Foreskin fibroblast (primary cell): ENCODE measurements at places on chromosomes 4 and X.
A peak's percentile ranks its signal among the peaks of the same experiment; 100 is the strongest.

- no peak for DNase-seq
Observed at GRCh38 chrX:104488811-104489210, 77.2 kb upstream of the IL1RAPL2 start.

DNA sequence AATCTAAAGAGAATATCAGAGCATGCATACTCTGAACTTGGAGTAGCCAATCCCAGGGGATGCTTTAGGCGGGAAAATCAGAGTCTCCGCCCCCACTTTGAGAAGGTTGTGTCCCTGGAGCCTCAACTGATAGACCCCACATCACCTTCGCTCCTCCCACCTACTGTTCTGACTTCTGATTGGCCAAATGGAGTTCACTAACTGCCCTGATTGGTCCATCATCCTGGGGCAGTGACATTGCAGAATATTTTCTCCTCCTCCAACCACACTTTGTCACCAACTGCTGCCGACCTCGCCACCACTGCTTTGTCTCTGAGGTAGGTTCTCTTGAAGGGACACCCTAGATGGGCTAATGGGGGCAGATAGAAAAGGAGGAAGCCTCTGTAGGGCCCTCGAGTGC is 22.7 kb upstream of the SPACA5B start:
- DNase-seq = no peak

- no peak for DNase-seq
Observed at GRCh38 chr4:46909078-46909477, at the start of gene COX7B2. Gene COX7B2 (minus strand): TSS chr4:46909245. CDS start chr4:46735192, 174,053 bp downstream.

DNA sequence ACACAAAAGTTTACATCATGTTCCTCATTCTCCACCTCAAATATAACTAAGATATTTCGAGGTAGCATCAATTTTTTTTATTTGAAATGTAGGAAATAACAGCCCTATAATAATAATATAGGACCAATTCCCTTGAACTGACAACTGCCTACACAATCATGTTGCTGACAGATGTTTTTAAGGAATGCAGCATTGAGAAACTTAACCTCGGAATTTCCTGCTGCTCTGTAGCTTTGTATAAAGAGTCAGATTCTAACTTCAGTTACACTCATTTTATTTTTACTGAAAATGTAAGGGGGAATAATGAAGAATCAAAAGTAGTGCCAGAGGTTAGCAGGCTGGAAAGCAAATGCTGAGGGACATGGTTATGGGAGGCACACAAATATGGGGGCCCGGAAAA is 235.8 kb downstream of the RBMX2 start:
- peak; percentile 56 for DNase-seq

- no peak for DNase-seq
Observed at GRCh38 chr4:176479767-176480166, 160.0 kb downstream of the SPCS3 start.

- no peak for DNase-seq
Observed at GRCh38 chrX:153878969-153879653, 6.9 kb downstream of the L1CAM start.

DNA sequence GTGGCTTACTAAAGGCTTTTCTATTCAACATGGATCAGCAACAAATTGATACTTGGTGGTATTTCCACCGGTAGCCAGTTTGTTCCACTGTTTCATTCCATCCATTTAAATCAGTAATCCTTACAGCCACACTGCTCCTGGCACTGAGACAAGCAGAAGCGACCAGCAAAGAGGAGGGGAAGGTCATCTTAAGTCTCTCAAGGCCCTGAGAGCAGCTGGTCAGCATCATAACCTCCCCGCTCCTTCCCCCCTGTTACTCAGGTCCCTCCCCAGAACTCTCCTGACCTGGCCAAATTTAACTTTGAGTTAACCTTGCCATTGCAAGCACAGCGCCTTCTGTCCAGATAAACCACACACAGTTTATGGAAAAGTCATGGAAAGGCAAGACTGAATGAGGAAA is 331.3 kb upstream of the KLF3 start:
- no peak for DNase-seq

DNA sequence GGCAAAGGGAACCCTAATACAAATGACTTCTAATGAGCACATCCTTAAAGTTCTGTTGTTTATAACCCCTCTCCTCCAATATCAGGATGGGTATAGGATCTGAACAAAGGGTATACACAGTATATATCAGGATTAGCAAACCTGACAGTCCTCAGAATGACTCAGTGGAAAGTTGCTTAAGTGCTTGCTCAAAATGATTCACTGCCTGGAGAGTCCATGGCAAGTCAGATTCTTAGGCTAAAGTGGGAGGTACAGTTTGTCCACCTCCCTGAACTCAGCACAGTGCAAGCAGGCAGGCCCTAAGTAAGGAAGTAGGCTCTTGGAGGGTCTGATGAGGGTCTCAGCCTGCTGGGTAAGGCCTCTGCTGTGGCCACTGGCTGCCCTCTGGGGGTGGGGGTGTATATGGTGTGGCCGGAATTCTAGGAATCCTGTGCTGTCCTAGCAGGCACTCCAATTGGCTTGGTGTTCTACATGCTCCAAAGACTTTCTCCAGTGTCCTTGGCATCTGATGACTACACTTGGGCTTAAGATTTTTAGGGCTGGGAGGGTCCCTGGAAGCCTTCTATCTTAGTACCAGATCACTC is 54.3 kb downstream of the CHRDL1 start:
- peak; percentile 62 for DNase-seq

DNA sequence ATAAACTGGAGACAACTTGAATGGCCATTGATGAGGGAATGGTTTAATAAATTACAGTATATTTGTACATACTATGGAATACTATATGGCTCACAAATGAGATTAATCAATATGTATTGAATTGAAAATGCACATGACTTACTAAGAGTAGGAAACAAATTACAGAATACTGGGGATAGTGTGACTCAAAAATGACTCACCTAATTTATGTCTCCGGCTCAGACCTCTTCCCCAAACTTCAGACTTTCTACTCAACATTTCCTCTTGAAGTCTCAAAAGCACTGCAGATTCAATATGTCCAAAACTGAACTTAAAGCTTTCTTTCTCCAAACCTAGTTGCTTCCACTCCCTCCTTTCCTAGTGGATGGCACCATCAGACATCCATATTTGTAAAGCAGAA is 28.8 kb upstream of the GRIA3 start:
- peak; percentile 52 for DNase-seq

DNA sequence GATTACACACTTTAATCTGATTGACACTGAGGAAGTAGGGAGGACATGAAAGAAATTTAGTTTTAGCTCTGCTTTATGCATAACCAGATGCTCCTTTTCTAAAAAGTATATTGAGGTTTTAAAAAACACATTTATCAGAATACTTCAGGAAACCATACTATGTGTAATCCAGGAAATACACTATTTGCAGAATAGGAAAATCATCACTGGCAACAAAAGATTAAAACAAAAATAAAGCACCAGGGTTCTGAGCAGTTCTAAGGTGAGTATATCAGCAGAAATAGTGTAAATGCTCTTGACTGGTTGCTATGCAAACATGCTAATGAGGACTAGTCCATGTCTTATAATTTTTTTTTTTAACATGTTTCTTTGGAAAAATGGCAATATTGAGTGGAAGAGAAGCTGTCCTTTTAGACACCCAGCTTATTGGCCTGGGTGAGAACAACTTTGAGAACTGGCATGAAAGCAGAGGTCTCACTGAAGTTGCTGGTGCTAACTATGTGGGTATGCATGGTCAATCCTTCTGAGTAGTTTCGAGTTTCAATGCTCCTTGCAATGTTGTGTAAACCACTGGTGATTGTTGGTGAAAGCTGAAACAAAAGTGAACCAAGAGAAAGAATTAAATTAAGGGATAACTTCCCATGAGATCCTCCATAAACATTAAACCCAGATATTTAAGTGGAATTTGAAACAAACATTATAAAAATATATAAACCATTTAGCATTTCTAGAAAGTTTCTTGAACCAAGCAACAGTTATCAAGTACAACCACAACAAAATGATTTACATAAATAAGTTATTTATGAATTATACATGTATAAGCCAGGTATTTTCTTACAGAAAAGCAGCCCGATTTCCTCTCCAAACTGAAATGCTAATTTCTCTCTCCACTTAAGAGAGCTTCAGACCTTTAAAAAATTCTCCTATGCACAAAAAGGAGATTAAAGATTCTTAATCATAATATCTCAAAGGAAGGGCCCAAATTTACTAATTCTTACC is 20.4 kb upstream of the SCD5 start:
- DNase-seq = no peak

- no peak for DNase-seq
Observed at GRCh38 chr4:103324811-103325210, 126.7 kb upstream of the CENPE start.

GRCh38 chrX:77776659-77777058 is 9.4 kb downstream of the ATRX start:
- no peak for DNase-seq

GRCh38 chrX:130139474-130140201 is 26.0 kb downstream of the AIFM1 start:
- DNase-seq = no peak

GRCh38 chr4:636628-637159 is 11.3 kb downstream of the PDE6B start:
- no peak for DNase-seq

- DNase-seq = peak; percentile 56
Observed at GRCh38 chr4:10639100-10639499, 45.5 kb downstream of the CLNK start.

- peak; percentile 45 for DNase-seq
Observed at GRCh38 chr4:56434599-56435139, 746 bp downstream of the PPAT start.

DNA sequence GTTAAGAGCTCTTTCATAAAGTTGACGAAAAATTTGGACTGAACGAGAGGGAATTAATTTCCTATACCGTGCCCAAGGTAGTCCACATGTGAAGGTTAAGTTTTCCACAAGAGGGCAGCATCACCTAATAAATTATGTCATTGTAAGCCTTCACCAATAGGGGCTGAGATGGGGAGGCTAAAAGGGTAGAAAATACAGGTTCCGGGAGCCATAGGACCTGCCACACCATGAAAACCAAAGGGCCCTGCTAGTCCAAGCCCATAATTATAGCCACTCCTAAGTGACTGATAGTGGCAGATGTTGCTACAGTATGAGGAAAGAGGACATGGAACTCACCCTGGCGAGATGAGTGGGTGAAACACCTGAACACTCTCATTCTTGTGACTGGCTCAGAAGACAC is 122.2 kb downstream of the SHROOM4 start:
- DNase-seq = peak; percentile 24

DNA sequence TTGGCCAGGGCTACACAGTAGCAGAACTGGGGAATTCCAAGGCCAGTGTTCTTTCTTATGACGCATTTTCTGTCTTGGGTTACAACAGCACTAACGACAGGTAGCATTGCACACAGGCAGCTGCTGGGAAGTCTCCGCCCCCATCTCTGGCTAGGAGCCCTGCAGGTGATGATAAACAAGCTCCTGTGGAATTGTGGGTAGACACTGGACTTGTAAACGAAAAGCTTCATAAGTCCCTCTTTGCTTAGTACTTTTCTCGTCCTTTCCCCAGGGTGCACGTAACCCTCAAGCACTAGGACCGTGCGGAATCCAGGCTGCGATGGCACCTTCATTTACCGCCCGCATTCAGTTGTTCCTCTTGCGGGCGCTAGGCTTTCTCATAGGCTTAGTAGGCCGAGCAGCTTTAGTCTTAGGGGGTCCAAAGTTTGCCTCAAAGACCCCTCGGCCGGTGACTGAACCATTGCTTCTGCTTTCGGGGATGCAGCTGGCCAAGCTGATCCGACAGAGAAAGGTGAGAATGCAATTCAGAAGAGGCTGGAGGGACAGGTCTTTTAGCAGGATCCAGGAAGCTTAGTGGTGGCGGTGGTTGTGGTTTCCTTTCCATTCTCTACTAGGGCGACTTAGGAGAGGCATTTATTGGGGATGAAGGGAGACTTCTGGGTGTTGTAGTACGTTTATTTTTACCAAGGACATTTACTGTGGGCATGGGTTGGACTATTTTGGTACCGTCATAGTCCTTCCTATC is at the start of gene FAAH2:
FAAH2 (plus strand) TSS at position 200 of the 745 bp plus-strand sequence; CDS start at position 320, 120 bp downstream.
- DNase-seq = no peak

DNA sequence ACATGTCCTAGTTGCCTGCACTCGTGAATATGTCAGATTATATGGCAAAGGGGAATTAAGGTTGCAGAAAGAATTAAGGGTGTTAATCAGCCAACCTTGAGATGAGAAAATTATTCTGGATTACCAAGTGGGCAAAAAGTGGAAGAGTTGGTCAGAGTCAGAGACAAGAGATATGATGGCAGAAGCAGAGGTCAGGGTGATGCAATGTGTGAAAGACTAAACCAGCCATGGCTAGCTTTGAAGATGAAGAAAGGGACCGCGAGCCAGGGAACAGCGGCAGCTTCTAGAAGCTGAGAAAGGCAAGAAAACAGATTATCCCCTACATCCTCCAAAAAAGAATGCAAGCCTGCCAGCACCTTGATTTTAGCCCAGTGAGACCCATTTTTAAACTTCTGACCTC is 385.6 kb downstream of the HNRNPD start:
- DNase-seq = no peak

DNA sequence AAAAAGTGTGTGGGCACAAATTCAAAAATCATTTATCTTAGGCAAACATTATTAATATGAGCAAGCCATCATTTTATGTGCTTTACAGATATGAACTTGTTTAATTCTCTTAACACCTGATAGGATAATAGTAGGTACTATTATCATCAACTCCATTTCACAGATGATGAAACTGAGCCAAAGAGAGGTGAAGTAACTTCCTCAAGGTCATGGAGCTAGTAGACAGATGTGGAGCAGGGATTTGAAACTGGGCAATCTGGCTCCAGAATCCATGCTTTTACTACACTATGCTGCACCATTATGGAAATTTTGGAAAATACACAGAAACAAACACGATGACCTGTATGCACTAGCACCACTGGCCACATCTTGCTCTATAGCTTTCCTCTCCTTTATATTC is 1.0 kb upstream of the PIN4 start:
- DNase-seq = no peak

DNA sequence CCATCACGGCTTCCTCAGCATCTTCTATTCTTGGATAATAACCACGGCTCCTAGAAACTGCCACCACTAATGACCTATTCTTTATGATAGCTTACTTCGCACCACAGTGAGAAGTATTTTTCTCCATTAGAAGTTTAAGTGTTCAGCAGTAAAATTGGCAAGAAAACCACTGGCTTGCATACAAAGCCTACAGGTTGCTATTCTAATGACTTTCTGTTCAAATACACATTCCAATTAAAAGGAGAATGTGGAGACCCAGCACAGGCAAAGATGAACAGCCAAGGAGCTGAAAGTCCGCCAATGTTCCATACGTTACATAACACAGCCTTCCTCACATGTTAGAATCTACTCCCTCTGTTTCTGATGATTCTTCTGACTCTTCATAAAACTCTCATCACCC is 875.0 kb upstream of the PRKX start:
- DNase-seq = no peak
